ENCODE measurements at places on chromosomes 4 and X.

DNA sequence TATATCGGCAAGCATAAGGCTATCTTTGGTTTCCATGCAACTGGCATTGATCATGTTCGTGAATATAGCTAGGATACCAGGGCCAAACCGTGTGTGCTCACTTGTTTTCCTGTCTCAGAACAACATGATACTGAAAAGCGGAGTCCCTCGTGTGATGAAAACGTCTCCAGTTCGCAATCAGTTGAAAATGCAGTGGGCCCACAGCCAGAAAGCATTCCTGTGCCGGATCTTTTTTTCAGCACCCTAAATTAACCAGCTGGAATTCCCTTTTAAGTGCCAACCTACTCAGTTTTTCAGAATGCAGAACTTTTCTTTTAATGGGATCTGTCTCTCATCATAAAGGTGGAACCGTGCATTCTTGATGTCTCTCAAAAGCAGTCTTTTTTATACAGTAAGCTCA, 130.8 kb upstream of the FRG1 start:
- no peak for DNase-seq

- DNase-seq: no peak
Measured at GRCh38 chr4:74953647-74954046, 20.7 kb downstream of the PARM1 start.

- DNase-seq: no peak
Measured at GRCh38 chr4:94523033-94523580, 71.4 kb downstream of the PDLIM5 start.

GRCh38 chr4:20418861-20419451, 167.3 kb downstream of the SLIT2 start:
- DNase-seq: no peak

DNA sequence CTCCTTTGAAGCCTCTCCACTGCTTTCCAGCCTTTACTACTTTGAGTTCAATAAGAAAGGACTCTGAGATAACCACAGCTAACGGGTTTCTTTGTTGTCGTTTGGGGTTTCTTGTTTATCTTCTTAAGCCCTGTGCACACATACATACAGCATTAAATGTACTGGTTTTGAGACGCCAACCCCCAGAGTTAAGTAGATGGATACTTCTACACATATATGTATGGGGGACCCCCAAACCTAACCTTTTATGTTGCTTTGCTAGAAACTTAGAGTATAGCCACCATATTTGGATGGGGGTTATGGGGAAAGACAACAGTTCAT, 697 bp downstream of the CEP135 start:
- DNase-seq: no peak

- DNase-seq: no peak
Measured at GRCh38 chrX:17967888-17968287, 106.8 kb upstream of the RAI2 start.

DNA sequence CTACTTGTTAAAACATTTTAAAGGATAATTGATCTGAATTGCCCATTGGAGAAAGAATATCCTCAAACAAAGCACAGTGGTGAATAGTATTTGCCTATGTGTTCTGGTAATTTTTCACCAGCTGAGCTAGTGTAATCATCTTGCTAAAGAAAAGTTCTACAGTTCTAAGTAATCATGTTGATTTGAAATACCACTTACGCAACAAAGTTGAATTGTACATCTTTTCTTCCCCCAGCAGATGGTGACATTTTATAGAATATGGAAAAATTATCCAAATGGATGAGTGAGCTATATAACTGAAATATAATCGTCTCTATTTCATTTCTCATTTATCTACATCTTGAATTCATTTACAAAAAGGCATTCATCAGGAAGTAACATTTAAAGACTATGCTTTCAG, 9.7 kb upstream of the ZNF674 start:
- no peak for DNase-seq

- no peak for DNase-seq
Measured at GRCh38 chr4:146981651-146982050, 36.0 kb upstream of the TTC29 start.

DNA sequence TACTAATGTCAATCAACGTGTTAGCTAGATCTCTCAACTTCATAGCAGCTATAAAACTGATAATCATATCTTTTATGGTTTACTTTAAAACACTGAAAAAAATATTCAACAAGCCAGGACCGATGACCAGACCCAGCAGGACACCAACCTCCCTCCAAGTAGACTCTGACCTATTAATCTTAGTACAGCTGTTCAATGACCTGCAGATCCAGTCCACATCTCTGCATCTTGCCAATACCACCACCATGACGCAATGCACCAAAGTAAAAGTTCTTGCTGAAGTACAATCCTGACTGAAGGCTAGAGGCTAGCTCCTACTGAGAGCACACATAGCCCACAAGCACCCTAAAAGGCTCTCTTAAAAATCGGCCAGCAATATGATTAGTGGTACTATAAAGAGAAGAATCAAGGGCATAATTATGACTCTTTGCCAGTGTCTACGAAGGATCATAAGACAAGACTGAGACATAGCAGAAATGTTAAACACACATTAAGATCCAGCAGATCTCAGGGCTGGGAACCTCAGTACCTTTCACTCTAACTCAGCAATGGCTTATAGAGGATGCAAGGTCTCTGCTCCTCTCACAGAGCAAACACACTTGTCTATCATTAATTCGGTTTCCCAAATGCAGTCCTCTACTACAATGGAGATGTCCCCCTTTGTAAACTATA, 7.6 kb downstream of the MED14 start:
- DNase-seq: no peak

GRCh38 chrX:9657590-9658256, 107.9 kb downstream of the GPR143 start:
- no peak for DNase-seq

DNA sequence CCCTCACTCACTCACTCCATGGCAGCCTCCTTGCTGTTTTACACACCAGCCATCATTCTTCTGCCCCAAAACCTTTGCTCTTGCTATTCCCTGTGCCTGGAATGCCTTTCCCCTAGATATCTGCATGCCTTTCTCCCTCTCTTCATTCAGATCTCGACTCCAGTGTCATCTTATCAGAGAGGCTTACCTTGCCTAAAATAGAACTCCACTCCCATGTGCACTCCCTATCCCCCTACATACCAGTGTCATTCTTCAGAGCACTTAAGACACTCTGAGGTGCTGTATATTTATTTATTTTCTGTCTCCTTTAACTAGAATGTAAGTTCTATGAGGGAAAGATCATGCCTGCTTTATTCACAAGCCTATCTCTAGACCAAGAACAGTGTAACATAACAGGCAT, 45.1 kb downstream of the ZGRF1 start:
- DNase-seq: no peak

DNA sequence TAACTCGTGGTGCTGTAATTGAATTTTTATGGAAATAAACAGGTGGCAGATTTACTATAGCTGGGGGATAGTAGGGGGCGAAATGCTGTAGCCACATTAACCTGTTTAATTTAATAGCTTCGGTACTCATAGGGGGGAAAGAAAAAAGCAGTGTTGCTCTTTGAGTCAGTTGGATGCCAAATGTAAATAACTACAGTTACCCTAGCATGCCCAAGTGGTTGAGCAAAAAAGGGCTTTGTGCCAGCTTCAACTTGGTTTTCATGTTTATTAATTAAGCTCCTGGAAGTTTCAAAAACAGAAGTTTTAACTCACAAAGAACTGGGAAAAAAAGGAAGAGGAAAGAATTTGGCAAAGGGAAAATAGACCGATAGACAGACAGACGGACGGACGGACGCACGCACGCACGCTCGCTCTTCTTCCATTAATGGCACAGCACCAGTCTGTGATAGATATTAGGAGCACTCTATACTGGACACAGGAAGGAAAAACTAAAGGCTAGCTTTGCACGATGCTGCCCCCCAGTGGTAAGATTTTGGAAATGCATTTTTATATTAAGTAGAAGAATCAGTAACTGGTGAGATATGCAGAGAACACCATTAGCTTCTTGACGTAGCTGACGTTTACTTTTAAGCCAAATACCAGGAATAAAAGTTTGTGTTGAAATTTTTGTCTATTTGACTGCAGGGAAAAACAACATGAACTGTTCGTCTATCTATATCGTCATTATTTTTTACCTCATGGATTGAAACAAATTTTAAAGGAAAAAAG, 151.8 kb downstream of the SLC7A11 start:
- DNase-seq: no peak

DNA sequence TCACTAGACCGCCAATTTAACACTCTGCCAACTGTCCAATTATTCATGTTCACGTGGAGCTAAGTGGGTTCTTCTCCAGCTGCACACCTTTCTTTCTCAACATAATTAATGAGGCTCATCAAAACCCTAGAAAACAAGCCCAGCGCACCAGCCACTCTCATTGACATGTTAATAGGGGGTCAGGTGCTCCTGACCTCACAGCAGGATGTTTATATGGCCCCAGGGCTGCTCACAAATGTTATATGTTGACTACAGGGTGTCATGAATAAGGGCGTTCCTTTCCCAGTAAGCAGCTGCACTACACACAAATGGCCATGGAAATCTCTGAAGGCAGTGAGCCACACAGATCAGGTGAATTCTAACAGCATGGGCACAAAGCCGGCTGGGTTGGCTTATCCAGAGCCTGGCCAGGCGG, 209.8 kb downstream of the MGST2 start:
- DNase-seq: no peak

DNA sequence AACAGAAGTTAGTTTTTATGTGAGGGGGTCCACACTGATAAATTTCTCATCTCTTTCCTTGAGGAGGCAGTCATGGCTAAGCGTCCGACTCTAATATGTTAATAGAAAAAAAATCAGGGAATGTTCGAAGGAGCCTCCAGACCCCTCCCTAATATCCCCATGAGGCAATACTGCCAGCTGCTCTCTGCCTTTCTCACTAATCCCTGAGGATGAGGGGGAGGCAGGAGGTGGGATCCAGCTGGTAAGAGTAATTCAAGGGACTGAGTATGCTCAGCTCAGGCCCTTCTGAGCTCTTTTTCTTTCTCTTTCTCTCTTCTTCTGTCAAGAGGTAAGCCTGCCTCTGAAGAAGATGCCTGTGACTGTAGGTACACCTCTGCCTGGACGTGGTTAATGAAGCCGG, 51.7 kb downstream of the PIR start:
- DNase-seq: no peak

DNA sequence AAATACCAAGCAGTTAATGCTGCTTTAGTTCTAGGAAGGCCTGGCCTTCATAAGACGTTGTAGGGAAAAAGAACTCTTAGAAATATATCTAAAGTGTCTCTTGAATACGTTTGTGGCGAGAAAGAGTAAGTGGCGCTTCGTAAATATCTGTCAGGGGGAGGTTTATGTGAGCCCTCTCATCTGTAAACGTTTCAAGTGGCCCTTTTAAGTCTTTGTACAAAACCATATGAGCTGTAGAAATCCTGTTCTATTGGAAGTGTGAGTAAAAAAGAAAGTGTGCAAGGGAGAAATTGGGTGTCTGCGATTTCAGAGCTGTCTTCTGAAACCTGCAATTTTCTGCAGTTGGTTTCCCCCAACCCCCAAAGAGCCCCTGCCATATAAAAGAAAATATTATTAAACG, 8.6 kb upstream of the INTU start:
- DNase-seq: no peak

DNA sequence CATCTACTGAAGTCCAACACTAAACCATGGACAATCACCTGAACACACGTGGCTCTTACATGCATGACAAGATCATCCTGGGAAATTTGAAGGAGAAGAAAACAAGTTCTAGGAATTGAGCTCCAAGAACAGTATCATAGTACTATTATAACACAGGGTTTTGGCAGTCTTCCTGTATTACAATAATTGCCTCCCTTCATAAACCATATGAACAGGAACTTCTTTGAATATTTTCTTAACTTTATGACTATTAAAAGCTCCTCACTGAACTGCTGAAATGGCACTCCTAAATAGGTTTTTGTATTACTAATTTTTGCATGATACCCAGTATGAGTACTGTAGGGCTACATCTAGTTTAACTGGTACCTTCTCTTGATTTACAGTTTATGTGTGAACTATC, 130.0 kb downstream of the ZAR1 start:
- no peak for DNase-seq

DNA sequence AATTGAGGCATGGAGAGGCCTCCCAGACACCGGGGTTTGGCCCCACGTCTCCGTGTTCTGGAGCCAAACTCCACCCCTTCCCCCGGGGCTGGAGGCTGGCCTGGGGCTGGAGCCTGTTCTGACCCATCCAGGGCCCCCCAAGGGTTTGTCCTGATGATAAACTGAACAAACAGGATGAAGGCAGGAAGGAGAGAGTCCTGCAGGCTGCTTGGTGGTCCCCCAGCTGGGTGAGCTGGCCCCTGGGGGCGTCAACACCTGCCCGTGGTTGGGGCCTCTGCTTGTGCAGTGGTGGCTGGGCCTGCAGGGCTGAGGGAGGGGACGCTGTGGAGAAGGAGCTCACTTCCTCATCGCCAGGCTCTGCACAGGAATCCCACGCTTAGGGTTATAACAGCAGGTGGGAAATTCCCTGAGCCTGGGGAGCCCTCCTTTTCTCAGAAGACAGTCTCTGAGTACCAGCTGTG, 2.3 kb downstream of the SH3TC1 start:
- DNase-seq: peak; percentile 8

Data from activated naive CD8-positive, alpha-beta T cell treated with anti-CD3 and anti-CD28 coated beads, Interleukin-2, amount 50 U/mL, for 16 hours (primary cell).